ENCODE measurements at places on chromosomes 3 and 15.

- no peak for DNase-seq
These were observed 7.7 kb downstream of the ARNT2 start for GRCh38 chr15:80411788-80412288.

DNA sequence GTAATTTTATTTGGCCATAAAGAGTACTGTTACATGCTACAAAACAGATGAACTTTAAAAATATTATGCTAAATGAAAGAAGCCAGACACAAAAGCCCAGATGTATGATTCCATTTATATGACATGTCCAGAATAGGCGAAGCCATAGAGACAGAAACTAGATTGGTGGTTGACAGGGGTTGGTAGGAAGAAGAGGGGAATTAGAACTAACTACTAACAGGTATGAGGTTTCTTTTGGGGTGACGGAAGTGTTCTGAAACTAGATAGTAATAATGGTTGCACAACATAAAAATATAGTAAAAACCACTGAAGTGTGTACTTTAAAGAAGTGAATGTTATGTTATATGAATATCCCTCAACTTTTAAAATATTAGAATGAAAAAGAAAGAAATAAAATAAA, 66.1 kb downstream of the GBE1 start:
- no peak for DNase-seq

DNA sequence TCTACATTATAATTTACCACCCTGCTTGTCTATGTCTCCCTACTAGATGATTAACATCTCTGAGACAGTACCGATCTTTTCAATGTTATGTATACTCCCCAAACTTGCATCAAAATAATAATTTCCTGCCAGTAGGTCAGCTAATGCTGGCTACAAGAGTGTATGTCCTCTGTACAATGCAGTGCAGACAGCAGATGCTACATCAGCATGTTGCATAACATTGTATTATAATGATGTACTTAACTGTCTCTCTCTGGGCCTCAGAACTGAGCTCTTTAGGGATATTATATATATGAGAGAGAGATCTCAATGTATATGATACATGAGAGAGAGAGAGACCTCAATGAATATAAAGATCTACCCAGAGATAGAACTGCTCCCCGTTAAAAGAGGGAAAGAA, 456.6 kb downstream of the SHQ1 start:
- DNase-seq: no peak

DNA sequence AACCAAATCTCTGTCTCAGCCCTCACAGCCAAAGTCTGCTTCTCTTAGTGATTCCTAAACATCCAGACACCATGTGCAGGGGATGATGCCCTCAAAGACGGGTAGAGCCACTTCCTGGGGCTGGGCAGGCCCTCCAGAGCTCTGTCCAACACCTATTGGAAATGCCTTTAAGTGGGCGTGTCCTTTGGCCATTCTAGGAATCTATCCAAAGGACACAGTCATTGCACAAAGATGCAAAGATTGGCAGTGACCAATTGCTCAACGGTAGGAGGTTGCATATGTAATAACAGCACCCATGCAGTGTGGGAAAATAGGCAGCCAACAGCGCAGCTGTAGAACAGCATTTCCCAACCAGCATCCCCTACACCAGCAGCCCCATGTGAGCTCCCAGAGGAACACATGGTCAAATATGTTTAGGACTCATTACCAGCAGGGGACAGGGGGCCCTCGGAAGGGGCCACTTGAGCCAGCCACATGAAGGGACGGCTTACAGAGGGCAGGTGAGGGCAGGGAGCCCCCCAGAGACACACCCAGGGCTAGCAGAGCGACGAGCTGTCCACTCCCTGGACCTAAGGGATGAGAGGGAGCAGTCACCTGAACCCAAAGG, 142.8 kb upstream of the IQSEC1 start:
- no peak for DNase-seq

DNA sequence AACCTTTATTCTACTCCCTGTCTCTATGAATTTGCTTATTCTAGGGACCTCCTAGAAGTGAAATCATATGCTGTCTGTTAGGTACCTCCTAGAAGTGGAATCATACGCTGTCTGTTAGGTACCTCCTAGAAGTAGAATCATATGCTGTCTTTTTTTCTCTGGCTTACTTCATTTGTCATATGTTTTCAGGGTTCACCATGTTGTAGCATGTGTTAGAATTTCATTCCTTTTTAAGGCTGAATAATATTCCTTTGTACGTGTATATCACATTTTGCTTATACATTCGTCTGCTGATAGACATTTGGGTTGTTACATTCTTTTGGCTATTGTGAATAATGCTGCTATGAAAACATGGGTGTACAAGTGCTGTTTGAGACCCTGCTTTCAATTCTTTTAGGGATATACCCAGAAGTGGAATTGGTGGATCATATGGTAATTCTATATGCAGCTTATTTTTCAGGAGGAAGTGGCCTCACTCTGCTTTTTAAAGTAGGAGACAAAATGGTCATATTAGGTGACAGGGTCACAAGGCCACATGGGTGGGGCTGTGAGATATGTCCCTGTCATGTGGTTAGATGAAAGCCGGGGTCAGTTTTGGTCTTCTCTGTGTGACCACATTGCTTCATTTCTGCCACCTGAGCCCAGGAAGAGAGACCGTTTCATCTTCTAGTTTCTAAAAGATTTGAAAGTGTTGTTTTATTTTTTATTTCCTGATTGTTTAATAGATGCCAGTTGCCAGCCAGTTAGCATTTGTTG, 76.7 kb downstream of the FLNB start:
- DNase-seq: no peak

- no peak for DNase-seq
These were observed 58.2 kb upstream of the CMTM8 start for GRCh38 chr3:32180141-32180784.

GRCh38 chr15:89003865-89004725, 84.2 kb upstream of the ABHD2 start:
- DNase-seq: no peak

DNA sequence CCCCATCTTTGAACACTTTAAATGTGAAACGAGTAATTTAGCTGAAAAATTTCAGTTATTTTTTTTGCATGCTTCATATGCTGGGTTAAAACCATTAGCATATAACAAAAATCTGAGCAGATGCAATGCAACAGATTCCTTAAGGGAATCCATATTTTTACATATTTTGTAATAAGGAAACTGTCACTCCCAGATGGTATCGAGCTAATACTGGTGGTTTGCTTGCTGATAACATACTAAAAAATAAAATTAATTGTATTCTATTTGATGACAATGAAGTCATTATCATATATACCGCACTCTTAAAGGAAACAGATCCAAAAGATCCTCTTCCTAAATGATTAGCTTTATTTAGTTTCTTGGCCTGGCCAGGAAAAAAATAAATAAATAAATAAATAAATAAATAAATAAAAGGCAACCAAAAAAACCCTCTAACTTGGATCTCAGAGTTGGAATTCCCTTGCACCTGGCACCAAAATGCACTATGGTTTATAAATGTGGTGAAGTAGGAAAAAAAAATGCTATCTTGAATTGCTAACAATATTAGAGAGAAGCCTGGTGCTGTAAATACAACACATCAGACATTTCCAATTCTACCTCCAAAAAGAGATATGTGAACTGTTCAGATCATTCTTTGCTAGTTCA, 503.2 kb upstream of the ARRDC4 start:
- DNase-seq: no peak

- DNase-seq: no peak
These were observed 126.7 kb downstream of the IGSF11 start for GRCh38 chr3:118907909-118908308.

GRCh38 chr3:64221571-64222257, 3.6 kb downstream of the PRICKLE2 start:
- DNase-seq: no peak

Measured in right lung (tissue), 10 donors.